ENCODE measurements at places on chromosomes 7 and 10.
A peak's percentile ranks its signal among the peaks of the same experiment; 100 is the strongest.

GRCh38 chr7:134616611-134617010, 30.0 kb upstream of the BPGM start:
- DNase-seq: no peak

- no peak for DNase-seq
Measured at GRCh38 chr10:14782691-14783363, 8.1 kb upstream of the FAM107B start.

- DNase-seq: no peak
Measured at GRCh38 chr7:40828686-40829600, 694.1 kb downstream of the SUGCT start.

GRCh38 chr10:33155720-33156638, 178.5 kb downstream of the NRP1 start:
- no peak for DNase-seq

GRCh38 chr7:117937049-117937752, 64.0 kb upstream of the CTTNBP2 start:
- no peak for DNase-seq

DNA sequence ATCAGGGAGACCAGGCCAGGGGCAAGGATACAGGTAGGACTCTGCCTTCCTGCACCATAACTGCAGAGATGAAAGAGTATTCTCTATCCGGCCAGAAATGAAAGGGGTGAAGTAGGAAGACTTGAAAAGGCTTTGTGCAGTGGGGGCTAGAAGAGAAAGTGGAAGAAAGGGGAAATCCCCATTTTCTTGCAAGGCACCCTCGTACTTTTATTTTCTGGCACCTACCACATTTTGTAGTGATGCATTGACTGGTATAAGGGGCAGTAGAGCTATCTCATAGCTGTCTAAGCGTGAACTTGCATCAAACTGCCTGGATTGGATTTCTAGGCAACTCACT, 752 bp upstream of the CAMK2G start:
- no peak for DNase-seq

GRCh38 chr10:43440463-43441134, 3.7 kb downstream of the ZNF487 start:
- no peak for DNase-seq

- DNase-seq: peak; percentile 38
Measured at GRCh38 chr10:8365935-8366911, 311.7 kb downstream of the GATA3 start.
